Fibroblast of the aortic adventitia (primary cell): ENCODE measurements at places on chromosomes 1 and 21.

- DNase-seq = no peak
Measured at GRCh38 chr1:211535346-211535745, 43.4 kb upstream of the RD3 start.

GRCh38 chr1:22437573-22437972 is 14.1 kb upstream of the ZBTB40 start:
- peak; percentile 18 for DNase-seq

DNA sequence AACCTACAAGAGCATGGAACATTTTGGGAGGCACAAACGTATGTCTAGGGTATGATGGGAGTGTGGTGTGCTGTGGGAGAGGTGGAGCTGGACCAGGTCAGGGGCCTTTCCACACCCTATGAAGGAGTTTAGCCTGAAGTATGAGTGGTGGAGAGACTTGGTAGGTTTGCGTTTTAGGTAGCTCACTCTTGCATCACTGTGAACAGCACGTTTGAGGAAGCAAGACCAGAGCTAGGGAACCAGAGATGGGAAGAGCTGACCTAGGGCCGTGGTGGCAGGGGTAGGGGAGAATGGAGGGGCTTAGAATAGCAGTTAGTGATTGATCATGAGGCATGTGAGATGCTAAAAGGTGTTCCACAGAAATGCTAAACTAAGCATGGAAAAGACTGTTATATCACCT is 25.1 kb upstream of the ZFP69B start:
- DNase-seq = no peak

DNA sequence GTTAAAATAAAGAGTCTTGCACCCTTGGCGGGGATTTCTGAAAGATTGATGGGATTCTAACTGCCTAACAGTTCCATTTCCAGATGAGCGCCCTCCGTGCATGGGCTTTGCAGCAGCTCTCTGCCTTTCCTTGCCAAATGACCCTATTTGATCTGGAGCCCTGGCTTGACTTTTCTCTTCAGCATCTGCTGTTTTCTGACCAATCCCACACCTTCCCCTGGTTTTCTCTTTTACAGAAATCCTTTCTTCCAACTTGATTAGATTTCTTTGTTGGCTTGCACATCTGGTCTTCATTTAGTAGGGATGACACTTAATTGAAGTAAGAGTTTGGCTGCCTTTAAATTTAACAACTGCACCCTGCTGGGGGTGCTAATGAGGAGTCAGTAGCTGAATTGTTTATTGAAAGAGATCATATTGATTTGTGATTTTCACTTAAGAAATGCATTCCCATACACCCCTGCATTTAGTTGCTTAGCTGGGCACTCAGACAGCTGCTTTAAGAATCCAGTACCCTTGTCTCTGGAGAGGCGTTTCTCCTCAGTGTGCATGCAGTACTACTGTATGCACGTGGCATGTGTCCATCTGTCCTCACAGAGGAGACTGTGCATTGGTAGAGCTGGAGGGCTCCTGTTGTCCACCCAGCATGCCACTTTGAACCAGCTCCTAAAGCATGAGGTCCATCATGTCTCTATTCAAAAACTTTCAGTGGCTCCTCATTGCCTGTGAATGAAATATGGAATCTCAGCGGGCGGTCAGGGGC is 99.7 kb downstream of the NOS1AP start:
- no peak for DNase-seq

DNA sequence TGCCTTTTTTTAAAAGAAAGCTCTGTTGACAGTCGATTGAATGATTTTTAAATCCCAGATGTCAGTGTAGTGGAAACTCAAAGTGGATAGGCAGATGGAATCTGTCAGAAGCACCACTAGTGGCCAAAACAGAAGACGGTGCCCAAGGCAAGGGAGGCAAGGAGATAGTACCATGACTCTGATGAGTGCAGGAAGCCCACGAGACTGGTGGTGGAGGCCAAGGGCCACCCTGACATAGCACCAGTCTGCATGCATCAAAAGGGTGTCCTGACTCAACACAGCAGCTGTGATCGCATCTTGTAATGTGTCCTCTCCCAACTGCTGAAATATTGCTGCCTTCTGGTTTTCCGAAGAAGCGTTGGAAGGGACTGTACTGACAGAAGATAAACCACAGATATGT is 124.1 kb upstream of the PAPPA2 start:
- DNase-seq = no peak

DNA sequence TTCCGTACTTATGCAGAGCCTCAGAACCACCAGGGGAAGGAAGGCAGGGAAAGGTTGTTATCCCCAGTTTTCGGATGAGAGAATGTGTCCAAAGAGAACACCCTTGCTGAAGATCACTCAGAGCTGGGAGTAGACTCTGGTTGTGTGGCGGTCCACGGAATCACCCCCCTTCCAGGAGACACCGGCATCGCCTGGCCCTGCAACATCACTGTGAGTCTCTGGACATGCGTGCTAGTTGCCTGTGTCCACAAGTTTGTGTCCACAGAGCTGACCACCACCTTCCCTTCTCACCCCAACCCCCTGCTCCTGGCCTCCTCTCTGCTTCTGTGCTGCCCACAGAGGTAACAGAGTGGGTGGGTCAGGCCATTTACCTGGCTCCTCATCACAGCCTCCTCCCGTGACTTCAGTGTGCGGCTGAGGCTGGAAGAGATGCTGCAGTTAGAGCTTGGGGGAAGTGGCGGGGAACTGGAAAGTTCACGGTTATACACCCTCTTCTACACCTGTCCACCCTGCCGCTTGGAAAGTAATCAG is 7.3 kb downstream of the MYBPH start:
- DNase-seq = no peak

DNA sequence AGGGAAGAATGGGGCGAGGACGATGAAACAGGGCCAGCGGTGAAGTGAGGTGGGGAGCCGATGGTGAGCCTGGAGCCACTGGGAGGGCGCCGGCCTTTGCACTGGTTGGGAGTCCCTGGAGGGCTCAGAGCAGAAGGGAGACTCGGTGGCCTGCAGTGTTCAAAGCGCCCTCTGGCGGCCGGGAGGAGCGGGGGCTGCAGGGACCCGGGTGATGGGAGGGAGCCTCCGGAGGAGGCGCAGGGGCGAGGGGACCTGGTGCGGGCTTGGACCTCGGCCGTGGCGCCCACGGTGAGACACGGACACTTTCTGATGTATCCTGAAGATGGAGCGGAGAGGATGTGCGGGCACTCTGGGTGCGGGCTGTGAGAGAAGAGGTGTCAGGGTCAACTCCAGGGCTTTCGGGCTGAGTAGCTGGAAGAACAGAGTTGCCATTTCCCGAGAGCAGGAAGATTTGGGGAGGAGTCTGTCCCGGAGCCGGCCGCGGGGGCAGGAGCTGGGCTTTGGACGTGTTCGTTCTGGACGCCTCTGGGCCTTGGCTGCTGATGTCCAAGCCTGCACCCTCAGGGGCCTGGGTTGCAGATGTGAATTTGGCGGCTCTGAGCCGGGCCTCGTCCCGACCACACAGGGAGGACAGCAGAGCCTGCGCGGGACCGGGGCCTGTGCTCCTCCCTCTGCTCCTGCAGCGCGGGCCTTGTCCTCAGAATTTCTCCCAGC is 29.7 kb downstream of the HEYL start:
- DNase-seq = no peak

DNA sequence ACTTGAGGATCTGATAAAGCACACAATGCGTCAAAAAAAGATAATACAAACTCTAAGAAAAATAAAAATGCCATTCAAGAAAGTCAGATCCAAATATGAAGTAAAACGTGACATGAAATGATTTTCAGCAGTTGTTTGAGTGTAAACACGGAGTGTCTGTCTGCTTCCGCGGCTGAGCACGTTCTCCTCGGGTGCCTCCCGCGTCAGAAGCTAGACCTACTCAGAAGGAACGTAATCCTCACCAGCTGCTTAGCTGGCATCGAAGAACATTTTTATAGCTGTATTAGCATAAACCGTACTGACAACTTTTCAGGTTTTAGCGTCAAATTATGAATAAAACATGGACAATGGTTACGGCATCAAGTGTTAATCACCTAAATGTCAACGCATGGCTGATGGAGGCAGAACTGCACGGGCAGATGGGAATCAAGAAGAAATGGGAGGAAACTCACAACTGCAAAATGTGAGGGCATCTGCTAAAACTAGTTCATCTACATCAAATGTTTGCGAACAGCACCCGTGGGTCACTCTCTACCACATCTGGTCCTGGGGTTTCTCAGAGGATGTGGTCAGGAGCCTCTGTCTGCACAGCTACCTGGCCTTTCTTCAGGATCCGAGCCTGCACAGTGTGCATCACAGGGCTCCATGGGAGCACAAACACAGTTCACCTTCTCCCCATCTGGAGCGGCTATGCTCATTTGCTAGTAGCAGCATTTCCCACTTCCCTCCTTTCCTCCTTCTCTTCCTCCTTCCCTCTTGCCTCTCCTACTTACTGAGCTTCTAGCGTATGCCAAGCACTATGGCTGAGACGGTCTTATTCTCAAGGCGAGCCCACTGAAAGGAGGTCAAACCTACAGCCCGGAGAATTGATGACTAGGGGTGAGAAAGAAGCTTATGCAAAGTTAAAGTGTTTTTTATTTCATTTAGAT is 40.0 kb downstream of the RCAN1 start:
- DNase-seq = no peak

DNA sequence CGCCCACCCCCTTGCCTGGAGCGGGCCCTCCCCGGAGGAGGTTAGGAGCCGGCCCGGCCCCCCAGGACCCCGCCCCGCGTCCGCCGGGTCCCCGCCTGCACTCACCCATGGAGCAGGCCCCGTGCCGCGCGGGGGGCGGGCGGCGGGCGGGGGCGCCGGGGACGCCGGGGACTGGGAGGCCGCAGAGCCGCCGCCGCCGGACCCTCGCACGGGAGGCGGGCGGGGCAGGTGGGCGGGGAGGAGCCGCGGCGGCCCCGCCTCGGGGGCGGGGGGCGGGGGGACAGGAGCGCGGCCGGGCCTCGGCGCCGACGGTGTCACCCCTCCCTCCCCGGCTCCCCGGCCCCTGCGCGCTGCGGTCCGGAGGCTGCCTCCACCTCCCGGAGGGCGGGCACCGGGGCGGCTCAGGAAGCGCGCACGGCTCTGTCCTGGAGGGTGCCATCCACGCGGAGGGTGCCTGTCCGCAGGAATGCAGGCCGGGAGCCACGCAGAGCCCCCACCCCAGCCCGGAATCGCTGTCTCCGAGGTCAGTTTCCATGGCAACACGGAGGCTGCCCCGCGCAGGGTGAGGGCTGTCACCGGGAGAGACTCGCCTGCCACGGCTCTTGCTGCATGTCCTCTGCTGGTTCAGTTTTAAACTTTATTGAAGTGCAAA is 5.9 kb upstream of the PLEKHG5 start:
- DNase-seq = peak; percentile 41

DNA sequence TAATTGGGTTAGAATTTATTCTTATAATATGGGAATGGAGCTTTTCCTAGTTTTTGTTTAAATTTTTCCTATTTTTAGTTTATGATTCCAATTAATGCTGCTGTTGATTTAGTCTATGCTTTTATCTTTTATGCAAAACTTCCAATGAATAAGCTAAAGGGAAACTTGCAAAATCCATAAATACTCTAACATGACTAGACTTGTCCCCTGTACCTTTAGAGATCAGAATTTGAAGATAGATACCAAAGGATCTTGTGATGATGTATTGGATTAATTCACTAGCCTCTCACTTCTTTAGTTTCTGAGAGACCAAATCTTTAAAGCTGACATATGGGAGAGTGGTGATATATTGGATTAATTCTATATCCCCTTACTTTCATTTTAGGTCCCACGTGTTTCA is 306.6 kb upstream of the PRMT6 start:
- DNase-seq = no peak

GRCh38 chr1:37667023-37667671 is 25.2 kb upstream of the CDCA8 start:
- DNase-seq = no peak

- DNase-seq = no peak
Measured at GRCh38 chr1:37951041-37951782, 4.4 kb upstream of the INPP5B start.

- no peak for DNase-seq
Measured at GRCh38 chr1:198701766-198702539, 63.1 kb downstream of the PTPRC start.

GRCh38 chr1:209335178-209335577 is 248.3 kb upstream of the CAMK1G start:
- peak; percentile 23 for DNase-seq

DNA sequence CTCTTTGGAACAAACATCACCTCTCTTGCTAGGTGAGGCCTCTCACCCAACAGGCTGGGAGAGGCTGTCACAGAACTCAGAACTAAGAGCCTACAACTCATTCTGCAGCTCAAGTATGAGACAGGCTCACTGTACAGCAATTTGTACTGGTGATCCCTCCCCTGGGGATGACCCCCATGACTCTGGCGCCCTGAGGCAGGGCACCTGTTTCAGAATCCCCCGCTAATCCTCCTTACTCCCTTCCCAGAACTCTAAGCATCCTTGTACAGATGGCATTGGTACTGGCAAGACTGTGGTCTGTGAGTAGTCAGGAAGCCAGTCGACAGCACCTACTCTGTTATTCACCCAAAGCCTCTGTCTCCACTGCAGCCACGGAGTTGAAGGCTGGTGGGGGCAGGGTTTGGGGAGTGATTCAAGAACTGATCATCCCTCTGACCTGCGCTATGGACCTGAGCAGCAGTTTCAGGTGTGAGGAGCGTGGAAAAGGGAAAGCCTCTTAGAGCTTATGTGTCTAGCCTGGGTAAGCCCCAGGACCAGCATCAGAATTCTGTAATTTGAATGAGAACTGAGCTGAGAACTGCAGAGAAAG is 655.5 kb downstream of the KIF26B start:
- DNase-seq = no peak

DNA sequence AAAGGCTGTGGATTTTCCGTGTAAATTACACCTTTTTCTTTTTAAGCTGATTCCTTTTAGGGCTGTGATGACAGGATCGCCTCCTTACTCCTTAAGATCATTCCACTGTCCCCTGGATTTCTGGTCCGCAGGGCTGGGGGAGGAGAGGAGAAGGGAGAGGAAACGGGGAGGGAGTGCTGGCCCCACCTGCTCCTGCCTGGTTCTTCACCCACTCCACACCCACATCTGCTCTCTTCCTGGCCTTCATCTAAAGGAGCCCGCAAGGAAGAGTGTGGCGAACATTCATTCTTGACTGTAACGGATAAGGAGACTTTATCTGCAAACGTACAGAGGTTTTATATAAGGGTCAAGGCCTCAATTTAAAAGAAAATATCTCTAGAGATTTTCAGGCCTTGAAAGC is 242.0 kb downstream of the RHOU start:
- DNase-seq = no peak

GRCh38 chr1:188295157-188295556 is 1466.4 kb downstream of the PLA2G4A start:
- DNase-seq = no peak

GRCh38 chr1:229194096-229194495 is 76.8 kb upstream of the RAB4A start:
- DNase-seq = no peak

DNA sequence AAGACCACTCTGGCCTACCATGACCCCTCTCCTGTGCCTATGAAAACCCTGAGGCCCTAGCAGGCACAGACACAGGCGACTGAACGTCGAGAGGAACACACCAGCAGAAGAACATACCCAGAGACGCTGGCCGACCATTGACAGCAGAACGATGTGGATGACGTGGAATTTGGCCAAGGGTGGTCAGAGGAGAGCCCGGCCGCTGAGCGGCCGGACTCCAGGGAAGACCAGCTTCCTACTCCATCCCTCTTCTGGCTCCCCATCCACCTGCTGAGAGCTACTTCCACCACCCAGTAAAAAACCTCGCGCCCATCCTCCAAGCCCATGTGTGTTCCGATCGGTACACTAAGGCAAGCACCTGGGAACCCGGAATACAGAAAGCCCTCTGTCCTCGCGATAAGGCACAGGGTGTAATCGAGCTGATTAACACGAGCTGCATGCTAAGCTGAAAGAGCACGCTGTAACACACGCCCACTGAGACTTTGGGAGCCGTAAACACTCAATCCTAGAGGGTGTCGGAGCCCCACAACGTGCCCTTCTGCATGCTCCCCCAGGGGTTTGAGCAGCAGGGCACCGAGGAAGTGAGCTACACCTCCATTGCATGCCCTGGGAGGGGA is 150.3 kb downstream of the CENPF start:
- DNase-seq = no peak
